ENCODE measurements at places on chromosomes 3 and 15.

DNA sequence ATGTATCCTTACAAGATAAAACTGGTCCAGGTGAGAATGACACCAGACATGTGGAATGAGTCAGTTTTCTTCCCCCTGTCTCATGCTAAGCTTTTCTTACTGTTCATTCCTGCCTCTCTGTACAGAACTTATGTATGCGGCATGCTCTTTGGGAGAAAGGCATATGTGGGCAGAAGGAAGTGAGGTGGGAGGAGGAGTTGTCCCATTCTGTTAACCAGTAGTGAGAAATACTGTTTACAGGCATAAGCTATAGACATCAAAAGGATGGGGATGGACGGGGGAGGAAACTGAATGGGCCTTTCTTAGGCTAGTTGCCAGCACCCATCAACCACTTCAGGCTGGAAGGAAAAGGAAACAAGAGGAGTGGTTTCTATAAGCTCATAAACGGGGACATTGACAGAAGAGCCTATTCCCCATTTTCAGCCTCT is 143.6 kb upstream of the BHLHE40 start:
- no peak for DNase-seq

GRCh38 chr15:69973102-69973714 is 124.5 kb downstream of the TLE3 start:
- no peak for DNase-seq

GRCh38 chr15:64045774-64046420 is 388 bp downstream of the DAPK2 start:
- no peak for DNase-seq

DNA sequence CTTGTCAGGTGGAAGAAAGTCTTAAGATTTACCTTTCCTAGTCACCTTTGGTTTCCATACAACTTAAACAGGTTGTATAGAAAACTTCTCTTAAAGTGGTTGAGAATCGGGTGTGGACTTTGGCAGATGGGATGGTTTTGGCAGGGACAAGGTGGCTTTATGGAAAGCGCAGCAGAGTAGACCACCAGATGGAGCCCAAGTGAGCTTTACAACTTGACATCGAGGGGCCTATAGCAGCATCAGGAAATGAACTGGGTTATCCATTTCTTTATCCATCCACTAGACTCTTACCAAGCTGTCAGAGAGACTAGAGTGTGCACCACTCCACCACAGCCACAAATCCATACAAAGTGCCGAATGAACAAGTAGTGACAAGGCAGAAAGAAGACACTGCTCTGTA is 85.3 kb upstream of the MBNL1 start:
- DNase-seq, result peak; percentile 8

- DNase-seq, result no peak
These were observed 22.7 kb downstream of the GOLGA6L2 start for GRCh38 chr15:23424111-23424904.

DNA sequence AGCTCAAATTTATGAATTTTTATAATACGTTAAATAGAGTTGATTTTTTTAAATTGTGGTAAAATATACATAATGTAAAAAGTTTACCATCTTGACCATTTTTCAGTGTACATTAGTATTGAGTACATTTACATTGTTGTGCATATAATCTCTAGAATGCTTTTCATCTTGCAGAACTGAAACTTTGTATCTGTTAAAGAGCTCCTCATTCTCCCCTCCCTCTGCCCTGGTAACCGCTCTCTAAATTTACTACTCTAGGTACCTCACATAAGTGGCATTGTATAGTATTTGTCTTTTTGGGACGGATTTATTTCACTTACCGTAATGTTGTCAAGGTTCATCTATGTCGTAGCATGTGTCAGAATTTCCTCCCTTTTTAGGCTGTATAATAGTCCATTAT is 13.6 kb downstream of the TBC1D23 start:
- no peak for DNase-seq

GRCh38 chr3:139627759-139628158 is 50.0 kb downstream of the NMNAT3 start:
- DNase-seq, result no peak

DNA sequence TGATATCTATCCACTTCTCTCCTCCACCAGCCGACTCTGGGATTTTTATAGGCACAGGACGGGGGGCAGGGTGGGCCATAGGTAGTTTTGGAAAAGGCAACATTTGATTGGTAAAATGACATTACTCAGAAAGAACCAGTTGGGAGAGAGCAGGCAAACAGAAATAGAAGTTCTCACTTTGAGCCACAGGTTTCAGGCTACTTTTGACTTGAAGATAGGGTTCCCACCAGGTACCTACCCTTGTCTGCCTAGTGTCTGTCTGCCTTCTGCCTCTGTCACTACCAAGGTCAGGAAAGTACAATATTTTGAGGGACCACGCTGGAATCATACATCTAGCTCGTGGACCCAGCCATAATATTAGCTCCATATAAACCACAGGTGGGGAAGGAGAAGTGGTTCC is 412.9 kb upstream of the GRM7 start:
- no peak for DNase-seq

GRCh38 chr3:195407531-195408409 is 35.0 kb downstream of the ACAP2 start:
- DNase-seq, result no peak

GRCh38 chr3:144995856-144996255 is 1024.2 kb downstream of the DIPK2A start:
- DNase-seq, result no peak

GRCh38 chr3:160801386-160802118 is 45.5 kb downstream of the PPM1L start:
- DNase-seq, result no peak

DNA sequence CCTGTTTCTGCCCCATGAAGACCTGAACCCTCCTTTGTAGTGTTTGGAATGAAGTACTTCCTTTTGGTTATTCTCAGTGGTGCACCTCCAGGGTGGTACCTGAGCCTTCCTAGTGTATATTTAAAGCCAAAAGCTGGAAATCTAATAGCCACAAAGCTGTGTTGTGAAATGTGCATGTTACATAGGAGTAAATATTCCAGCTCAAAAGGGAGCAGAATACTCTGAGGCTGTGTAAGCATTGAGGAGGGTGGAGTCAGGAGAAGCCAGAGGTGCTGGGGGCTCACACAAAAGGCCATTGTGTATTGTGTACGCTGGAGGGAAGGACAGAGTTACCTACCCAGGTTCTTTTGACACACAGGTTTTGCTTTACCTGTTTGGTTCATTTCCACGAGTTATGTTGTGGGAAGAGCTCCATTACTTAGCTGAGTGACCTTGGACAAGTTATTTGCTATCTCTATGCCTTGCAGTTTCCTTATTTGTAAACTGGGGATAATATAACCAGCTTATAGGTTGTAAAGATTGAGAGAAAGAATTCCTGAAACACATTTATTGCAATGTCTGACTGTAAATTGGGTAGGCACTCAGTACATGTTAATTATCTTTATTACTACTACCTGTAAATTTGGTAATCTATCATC is 24.7 kb downstream of the GPR171 start:
- no peak for DNase-seq

DNA sequence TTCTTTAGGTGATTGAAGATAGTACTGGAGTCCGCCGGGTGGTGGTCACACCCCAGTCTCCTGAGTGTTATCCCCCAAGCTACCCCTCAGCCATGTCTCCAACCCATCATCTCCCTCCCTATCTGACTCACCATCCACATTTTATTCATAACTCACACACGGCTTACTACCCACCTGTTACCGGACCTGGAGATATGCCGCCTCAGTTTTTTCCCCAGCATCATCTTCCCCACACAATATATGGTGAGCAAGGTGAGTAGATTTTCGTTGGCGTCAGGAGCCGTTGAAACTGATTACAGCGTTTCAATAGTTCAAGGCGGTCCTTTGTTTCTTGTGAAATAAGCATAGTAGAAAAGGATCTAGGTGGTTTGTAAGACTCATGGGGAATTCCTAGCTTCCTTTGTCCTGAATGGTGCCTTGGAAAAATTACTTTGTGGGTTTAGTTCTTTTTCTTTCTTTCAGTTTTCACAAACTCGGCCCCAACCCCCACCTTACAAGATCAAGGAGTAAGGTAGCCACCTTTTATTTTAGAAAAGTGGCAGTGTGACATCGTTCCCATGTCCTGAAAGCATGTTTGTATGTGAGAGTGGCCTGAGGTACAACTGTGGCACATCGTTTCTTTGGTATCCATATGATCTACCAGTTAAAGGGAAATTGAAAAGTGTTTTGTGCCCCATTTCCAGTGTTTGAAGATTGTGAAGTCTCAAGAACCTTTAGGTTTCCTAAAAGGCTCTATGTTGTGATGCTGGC is 200.6 kb downstream of the GHSR start:
- no peak for DNase-seq

GRCh38 chr3:20015525-20015924 is 3.5 kb upstream of the PP2D1 start:
- no peak for DNase-seq

DNA sequence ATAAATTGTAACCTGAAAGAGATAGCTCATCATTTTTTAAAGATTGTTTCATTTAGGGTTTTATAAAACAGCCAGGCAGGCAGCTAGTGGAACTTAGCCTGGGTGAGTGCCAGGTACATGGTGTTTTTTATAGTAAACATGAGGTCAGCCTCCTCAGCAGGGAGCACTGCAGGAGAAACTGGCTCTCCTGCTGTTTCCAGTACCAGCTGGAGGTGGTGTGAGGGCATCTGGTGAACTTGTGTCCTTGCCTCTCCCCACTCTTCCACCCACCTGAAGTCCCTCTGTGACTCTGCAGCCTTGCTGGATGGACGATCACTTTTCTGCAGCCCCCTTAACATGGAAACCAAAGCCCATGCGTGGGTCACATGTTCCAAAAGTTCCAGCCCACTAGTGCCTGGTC is 128.4 kb downstream of the FAM174B start:
- no peak for DNase-seq

- DNase-seq, result no peak
These were observed 396.9 kb downstream of the LRTM1 start for GRCh38 chr3:54530944-54531343.

DNA sequence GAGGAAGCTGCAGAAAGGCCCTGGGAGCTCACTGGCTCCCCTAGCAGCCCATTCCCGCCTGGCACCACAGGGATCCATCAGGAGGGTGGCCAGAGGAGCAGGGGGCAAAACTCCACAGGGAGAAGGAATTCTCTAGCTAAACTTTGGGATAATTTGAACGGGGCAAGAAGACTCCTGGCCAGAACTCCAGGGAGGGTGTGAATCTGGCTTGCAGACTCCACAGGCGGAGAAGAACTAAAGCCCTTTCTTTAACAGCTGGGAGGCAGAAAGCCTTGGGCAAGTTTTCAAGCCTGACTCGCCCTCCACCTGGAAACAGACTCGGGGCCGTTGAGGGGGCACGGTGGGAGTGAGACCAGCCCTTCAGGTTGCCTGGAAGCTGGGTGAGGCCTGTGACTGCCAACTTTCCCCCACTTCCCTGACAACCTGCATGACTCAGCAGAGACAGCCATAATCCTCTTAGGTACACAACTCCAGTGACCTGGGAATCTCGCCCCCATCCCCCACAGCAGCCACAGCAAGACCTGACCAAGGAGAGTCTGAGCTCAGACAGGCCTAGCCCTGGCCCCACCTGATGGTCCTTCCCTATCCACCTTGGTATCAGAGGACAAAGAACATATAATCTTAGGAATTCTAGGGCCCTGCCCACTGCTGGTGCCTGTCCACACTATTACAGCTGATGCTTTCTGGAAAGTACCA is 28.6 kb downstream of the SLC27A2 start:
- DNase-seq, result no peak

DNA sequence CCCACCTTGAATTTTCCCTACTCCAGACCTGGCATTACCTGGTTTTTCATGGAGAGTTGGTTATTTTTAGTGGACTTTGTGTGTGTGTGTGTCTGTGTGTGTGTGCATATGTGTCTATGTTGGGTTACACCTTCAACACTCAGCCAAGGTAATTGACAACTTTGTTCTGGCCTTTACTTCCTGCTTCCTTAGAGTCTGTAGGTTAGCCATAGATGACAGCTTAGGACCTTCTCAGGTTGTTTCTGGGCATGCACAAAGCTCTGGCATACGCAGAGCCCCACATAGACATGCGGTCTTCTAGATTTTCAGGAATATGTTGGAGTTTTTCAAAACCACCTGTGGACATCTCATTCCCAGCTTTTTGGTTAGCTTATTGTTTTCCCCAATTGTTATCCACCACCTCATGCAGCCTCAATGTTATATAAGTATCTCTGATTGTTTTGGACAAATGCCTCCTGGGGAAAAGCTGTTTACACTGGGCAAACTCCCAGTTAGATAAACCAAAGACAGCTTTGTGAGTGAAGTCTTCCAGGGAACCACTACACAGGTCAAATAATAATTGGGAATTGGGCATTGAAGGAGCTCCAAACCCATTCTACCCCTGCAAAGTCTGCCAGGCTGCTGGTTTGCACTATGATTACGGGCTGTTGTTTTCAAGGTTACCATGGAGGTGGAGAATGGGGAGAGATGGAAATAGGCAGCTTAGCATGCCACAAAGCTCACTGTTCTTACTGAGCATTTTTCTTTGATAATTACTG is 201.2 kb downstream of the ADAMTSL3 start:
- no peak for DNase-seq

GRCh38 chr3:126745760-126746394 is 41.8 kb downstream of the CHCHD6 start:
- DNase-seq, result no peak

- DNase-seq, result no peak
These were observed 104.1 kb downstream of the SERPINI1 start for GRCh38 chr3:167839460-167840134.

DNA sequence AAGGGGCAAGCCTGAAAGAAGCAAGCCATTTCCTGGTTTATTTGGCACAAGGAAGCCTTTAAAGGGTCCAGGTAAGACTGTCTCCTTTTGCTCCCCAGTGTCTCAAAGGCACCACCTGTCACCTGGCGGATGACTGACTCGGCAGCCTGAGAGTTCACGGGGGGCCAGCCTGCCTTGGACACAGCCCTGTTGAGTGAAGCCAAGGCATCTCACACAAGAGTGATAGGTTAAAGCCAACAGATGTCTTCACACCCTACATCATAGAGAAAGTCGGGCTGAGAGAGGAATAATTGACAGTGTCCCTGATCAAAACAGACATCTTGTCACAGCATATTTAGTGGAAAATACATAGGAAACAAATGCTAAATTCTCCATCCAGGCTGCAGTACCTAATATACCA is 28.2 kb upstream of the LIPC start:
- no peak for DNase-seq

DNA sequence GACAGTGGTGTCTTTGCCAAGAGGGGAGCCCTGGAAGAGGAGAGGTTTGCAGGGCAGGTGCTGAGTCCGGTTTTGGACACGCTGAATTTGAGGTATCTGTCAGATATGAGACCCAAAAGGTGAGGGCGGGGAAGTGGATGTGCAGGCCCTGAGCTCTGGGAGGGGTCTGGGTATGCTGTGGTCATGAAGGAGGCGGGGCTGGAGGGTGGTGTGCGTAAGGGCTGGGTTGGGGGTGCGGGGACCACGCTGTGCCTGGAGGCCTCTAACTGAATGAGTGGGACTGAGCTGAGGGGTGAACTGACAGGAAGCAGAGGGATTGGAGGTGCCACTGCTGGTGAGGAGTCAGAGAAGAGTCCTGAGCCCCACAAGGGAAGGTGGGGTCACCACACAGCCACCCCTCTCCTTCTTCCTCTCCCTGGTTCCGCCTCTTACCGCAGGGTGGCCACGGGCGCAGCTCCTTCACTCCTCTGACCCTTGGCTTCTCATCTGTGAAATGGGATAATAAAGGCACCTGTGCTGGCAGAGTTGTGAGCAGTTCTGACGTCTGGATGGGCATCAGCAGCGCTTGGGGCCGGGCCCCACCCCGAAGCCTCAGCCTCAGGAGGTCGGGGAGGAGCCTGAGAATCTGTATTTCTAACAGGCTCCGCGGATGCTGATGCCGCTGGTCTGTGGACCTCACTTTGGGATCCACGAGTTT is 28.8 kb downstream of the PSTPIP1 start:
- DNase-seq, result no peak

Measured in activated naive CD8-positive, alpha-beta T cell treated with anti-CD3 and anti-CD28 coated beads, Interleukin-2, amount 50 U/mL, for 16 hours (primary cell).